ENCODE measurements at places on chromosomes 2 and 18.

- no peak for DNase-seq
Observed at GRCh38 chr18:77316008-77316407, 66.4 kb downstream of the GALR1 start.

DNA sequence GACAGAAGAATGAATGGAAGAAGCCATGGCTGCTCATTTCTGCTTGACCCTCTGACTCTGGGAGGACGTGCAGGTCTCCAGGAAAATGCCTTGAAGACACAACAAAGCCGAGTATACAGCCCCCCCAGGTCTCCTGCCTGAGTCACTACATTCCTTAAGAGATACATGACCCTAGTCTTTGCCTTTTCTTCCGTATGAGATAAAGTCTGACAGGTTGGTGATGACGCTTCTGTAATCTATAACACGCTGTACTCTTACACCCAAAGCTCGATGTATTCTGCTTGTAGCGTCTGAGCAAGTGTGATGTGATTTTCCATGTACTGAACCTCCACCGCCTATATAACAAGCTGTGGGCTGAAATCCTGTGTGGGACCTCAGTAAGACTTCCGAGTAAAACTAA lies 77.3 kb downstream of the KCTD1 start:
- DNase-seq, result no peak

GRCh38 chr2:29902356-29902755 lies 19.0 kb downstream of the ALK start:
- DNase-seq, result no peak

- DNase-seq, result no peak
Observed at GRCh38 chr2:133194362-133194655, 374.0 kb downstream of the NCKAP5 start.

- no peak for DNase-seq
Observed at GRCh38 chr2:31327505-31327904, 87.0 kb downstream of the XDH start.

DNA sequence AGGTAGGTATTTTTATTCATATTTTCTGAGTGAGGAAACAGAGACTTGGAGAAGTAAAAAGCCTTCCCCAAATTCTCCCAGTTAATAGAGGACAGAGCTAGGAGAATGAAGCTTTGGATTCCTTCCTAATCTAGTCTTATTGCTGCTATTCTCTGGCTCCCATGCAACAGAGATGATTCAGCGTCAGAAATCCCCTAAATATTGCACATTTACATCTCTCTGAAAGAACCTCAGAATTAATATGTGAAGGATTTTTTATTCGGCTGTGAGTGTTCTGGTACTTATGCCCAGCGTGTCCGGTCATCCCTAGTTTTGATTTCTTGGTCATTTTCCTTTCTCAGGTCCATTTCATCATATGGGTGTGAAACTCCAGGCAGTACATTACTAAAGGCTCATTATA lies 91.2 kb upstream of the SESTD1 start:
- DNase-seq, result no peak

DNA sequence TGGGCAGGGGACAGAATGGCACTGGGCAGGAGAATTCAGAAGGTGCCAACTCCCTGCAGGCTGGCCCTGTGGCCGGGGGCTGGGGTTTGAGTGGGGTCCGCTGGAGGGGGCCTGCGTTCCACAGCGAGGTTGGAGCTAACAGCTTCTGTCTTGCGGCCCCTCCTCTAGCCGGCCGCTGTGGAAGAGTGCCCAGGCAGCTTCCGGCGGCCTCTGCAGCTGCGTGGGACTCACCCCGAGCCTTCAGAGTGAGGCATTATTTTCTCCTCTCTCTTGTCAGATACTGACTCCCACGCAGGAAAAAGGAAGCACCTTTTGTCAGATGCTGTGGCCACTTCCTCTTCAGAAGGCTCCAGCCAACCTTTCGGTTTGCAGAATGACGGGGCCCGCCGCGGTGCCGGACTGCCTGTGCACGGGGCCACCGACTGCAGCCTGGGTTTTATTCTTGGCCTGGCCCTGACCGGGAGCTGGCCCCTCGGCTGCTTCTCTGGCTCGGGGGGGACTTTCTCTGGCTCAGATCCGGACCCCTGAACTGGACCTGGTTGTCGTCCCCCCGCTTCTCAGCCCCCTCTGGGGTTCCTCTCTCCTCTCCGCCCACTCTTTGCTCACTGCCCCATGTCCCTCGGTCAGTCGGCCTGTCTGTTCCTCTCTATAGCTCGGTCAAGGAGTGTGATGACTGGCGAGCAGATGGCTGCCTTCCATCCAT lies 40.1 kb downstream of the ARHGAP25 start:
- DNase-seq, result peak; percentile 59

DNA sequence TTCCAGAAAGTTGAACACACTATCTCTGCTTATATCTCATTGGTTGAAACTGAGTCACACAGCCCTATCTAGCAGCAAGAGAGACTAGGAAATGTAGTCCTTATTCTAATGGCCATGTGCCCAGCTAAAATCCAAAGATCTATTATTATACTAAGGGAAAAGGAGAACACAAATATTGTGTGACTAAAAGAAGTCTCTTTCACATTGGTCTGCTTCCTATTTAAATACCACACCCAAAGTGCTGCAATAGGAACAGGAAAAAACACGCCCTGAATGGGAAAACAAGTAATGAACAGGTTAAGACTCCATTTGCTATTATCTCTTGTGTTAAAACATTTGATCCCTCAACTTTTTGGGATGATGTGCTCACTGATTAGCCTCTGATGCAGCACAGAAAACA lies 86.8 kb upstream of the BARD1 start:
- no peak for DNase-seq

- no peak for DNase-seq
Observed at GRCh38 chr18:5286525-5286924, 9.0 kb downstream of the ZBTB14 start.

DNA sequence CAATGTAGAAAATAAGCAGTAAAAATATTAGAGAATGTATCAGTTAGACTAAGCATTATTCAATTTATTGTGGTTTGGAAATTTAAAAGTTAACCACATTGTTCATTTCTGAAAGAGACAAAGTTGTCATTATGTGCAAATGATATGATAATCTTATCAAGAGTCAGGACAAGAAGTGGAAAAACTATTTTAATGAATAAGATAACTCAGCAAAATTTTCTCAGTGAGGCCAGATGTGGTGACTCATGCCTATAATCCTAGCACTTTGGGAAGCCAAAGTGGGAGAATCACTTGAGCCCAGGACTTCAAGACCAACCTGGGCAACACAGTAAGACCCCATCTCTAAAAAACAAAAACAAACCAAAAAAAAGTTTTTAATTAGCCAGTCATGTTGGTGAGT lies 39.5 kb upstream of the CERS6 start:
- no peak for DNase-seq

GRCh38 chr2:215940645-215941184 lies 72.6 kb downstream of the MREG start:
- DNase-seq, result no peak
